Endothelial cell of umbilical vein (primary cell): ENCODE measurements at places on chromosomes 7 and 10. TPM values are rescaled to one million over a fixed set of nuclear protein-coding genes. Genes with fewer than 3 reads are reported as not detected.

EGR2 gene
- 0.46 and 0.67 TPM in 2 replicates for total RNA-seq

HHEX gene
- 109 and 110 TPM in 2 replicates for total RNA-seq

- H3K27ac ChIP-seq: no peak overlapping the region
- peaks cover under 1% of the 10 kb centered on the region for H3K36me3 ChIP-seq
- H3K27me3 ChIP-seq: no peaks in the 10 kb centered on the region
- no peak overlapping the region for H3K4me3 ChIP-seq
- no peaks in the 10 kb centered on the region for H3K4me1 ChIP-seq
- DNase-seq: no peak
Measured at GRCh38 chr7:1985042-1985441, 247.7 kb downstream of the MAD1L1 start.

DNA sequence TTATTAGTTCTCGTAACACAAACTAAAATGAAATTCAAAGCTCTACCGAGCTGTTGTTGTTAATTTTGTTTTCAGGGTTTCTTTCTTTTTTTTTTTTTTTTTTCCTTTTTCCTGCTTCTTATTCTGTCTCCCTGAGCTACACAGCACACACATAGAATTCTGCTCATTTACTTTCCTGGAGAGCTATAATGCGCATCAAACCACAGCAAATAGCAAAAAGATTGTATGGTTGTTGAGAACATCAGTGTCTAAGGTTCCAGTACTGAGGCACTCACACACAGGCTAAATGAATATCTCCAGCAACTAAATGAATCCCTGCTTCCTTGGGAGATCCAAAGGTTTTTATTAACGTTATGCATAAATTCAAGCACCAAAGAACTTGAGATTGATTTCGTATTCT, 418.3 kb downstream of the PLXDC2 start:
- no peak overlapping the region for H3K27ac ChIP-seq
- H3K4me1 ChIP-seq: no peaks in the 10 kb centered on the region
- no peak for DNase-seq
- H3K4me3 ChIP-seq: no peak overlapping the region

DNA sequence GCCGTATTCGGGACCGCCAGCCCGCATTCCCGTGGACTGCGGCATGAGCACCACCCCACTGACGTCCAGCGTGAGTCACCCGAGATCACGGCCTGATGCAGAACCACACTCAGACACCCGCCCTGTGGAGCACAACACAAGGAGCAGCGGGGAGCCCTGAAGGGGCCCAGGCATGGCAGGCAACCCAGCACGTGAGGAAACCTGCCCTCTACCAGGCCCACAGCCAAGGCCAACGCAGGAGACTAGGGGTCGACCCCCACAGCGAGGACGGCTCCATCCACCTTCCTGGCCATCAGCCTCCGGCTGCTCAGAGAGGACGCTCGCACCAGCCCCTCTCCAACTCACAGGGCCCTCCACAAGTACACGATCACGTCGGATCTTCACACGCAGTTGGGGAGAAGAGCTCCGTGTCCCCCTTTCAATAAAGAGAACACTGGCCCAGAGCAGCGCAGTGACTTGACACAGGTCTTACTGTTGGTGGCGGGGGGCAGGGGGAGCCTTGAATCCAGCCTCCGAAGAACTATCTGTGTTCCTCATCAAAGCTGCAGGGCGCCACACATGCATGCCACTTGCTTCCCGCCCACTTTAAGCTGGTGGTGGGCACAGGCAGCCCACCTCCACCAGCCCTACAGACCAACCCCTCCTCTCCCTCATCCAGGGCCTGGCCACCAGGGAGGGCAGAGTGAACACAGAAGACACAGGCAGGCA, 22.0 kb downstream of the MAD1L1 start:
- no peak overlapping the region for H3K27ac ChIP-seq
- H3K4me1 ChIP-seq: no peaks in the 10 kb centered on the region
- DNase-seq: no peak
- no peak overlapping the region for H3K4me3 ChIP-seq
- H3K27me3 ChIP-seq: no peaks in the 10 kb centered on the region

GRCh38 chr10:100372415-100373297, 25.6 kb downstream of the SCD start:
- DNase-seq: no peak
- H3K4me1 ChIP-seq: peaks cover 48% of the 10 kb centered on the region
- H3K36me3 ChIP-seq: no peaks in the 10 kb centered on the region
- H3K4me3 ChIP-seq: peak overlapping the region; percentile 24
- H3K27me3 ChIP-seq: no peaks in the 10 kb centered on the region

DNA sequence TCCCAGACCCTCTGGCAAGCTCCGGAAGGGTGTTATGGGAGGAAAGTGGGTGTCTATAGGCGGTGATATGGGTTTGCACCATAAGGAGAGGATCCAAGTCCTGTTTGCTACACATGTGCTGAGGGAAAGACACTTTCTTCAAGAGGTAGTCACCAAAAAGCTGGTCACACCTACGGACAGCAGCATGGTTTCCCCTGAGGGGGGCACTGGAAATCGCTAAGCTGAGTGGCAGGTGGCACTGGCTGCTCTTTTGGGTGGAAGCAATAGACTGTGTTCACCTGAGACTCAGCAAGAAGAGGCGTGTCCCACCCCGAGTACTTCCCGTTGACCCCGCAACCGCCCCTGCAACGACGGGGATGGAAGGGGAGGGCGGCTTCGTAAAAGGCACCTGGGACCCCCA, 1.8 kb upstream of the FOXI2 start:
- H3K4me3 ChIP-seq: no peak overlapping the region
- DNase-seq: no peak
- H3K27me3 ChIP-seq: peaks cover 35% of the 10 kb centered on the region

- peaks cover 6% of the 10 kb centered on the region for H3K4me1 ChIP-seq
- H3K27me3 ChIP-seq: peaks cover 89% of the 10 kb centered on the region
- no peak for DNase-seq
Measured at GRCh38 chr7:27242555-27243339, at the start of gene EVX1. Gene EVX1 (plus strand): TSS chr7:27242802. CDS start chr7:27243031, 229 bp downstream.

- DNase-seq: no peak
- no peaks in the 10 kb centered on the region for H3K36me3 ChIP-seq
- no peaks in the 10 kb centered on the region for H3K27me3 ChIP-seq
- H3K4me3 ChIP-seq: peak overlapping the region; percentile 97
- peaks cover 40% of the 10 kb centered on the region for H3K4me1 ChIP-seq
- peak overlapping the region; percentile 43 for H3K27ac ChIP-seq
Measured at GRCh38 chr10:119651514-119652360, 557 bp downstream of the BAG3 start.

- no peak for DNase-seq
- no peaks in the 10 kb centered on the region for H3K36me3 ChIP-seq
- H3K27me3 ChIP-seq: no peaks in the 10 kb centered on the region
Measured at GRCh38 chr7:18638594-18639452, 143.3 kb downstream of the HDAC9 start.
